ENCODE measurements at places on chromosomes 3 and 15.

- DNase-seq, result no peak
Measured at GRCh38 chr15:57611938-57612337, 20.2 kb downstream of the MYZAP start.

DNA sequence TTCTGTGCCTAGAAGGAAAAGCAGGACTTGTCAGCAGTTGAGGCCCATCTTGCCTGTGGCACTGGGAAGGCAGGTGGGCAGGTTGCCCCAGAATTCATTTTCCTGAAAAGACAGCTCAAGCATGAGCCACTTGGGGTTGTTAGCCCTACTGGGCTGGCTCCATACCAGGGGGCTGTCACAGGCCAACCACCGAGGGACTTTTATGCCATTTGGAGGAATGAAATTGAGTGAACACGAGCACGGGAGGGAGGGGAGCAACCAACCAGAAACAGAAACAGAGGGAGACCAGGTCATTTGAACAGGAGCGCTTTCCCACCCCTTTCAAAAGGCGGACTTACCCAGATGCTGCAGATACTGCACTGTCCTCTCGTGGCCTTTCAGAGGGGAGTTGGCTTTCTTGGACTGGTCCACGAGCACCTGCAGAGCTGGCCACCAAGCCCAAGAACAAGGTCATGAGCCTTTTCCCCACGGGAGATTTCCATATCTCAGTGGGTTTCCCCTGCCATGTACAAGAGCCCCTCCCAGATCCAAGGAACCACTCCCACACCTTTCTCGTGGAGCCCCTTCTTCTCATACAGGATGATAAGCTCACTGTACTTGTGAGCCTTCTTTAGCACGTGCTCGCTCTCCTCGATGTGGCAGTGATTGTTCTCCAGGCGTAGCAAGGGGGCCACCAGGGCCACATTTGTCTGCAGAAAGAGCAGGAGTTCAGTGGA, 9.9 kb upstream of the PLA2G4F start:
- DNase-seq, result no peak

DNA sequence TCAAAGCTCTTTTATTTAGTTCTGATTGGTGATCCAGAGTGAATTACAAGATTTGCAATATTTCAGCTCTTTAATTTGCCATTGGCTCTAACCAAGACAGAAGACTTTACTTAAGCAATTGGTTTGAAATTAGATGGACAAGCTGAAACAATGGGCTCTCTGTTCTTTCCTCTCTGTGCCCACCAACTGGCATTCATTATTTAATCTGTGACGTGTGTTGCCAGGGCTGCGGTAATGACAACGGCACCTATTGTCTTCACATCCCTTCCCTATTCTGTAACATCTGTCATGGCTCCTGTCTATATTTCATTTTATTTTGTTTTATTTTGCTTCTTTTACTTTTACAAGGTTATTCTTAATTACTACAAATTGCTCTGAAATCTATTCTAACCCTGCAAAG, 33.9 kb downstream of the PLD1 start:
- DNase-seq, result no peak

DNA sequence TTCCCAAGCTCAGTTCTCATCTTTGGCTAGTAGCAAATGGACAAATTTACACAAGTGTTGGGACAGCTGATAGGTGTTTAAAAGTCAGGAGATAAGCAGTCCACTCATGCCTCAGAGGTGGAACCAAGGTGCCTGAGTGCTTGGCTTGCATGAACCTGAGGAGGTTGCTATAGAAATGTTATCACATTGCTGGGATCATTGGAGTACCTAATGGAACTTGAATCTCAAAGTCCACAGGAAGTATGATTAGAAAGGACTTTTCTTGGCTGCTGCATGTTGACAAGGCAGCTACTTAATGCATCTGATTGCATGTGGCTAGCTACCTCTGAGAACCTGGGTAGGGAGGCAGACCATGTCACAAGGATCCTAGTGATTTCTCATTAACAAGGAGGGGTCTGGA, 39.5 kb upstream of the C3orf80 start:
- DNase-seq, result no peak

DNA sequence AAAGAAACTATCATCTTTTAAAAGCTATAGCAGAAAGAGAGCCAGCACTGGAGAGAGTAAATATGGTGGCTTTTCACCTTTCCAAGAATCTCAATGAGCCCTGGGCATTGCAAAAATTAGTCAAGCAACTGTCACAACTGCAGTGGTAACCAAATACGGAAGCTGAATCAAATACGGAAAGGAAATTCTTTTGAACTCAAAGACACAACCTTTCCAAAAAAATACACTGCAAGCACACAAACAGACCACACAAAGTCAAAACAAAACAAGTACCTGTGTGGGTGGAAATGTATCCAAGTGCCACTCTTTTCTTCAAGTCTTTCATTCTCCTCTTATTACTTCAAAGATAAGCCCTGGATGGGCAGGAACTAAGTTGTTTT, 17.6 kb downstream of the VGLL4 start:
- DNase-seq, result no peak

DNA sequence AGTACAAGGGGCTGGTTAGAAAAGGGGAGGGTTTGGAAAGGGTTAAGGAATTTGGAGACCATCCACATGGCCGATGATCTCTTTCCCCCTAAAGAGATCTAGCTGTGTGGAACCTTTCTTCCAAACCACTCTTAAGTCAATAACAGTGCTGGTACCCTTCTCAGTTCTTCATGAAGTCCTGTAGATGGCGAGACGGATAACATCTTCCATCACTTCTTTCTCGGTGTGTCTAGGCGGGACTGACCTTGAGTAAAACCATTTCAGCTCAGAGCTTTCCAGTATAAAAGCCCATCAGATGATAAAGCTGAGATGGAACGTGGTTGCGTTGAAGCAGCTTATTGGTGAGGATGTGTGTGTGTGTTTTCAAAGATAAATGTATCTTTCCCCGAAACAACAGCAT, 151.5 kb upstream of the BHLHE40 start:
- no peak for DNase-seq

GRCh38 chr15:26453914-26454313, 319.0 kb downstream of the GABRB3 start:
- no peak for DNase-seq

- no peak for DNase-seq
Measured at GRCh38 chr15:33778852-33779251, 189.4 kb upstream of the CHRM5 start.

GRCh38 chr3:127172211-127172610, 20.7 kb upstream of the PRR23E start:
- DNase-seq, result no peak

DNA sequence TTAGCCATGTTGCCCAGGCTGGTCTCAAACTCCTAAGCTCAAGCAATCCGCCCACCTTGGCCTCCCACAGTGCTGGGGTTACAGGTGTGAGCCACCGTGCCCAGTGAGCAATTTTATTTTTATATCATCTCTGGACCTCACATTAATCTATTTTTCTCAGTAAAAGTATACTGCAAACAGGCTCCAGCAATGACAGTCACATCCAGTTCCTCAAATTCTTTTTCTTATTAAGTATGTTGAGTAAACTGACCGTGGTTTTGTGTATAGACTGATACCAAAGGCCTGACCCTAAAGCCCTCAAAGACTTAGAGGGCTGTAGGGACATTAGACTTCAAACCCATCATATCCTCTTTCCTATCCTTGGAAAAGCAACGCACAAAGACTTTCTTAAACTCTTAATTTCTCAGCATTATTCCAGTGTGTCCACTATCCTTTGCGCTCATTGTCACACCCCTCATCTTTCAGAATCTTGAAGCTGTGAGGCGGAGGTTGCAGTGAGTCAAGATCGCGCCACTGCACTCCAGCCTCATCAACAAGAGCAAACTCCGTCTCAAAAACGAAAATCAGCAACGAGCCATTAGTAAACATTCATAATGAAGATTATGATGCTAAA, 2.0 kb downstream of the NGLY1 start:
- no peak for DNase-seq

GRCh38 chr15:50685976-50686468, 575 bp downstream of the TRPM7 start:
- DNase-seq, result peak; percentile 83
